ENCODE measurements at places on chromosomes 5 and 9.

GRCh38 chr5:159210210-159210661 lies 883 bp upstream of the RNF145 start:
- no peak for DNase-seq

GRCh38 chr5:130805036-130805435 lies 360.0 kb downstream of the HINT1 start:
- DNase-seq, result no peak

DNA sequence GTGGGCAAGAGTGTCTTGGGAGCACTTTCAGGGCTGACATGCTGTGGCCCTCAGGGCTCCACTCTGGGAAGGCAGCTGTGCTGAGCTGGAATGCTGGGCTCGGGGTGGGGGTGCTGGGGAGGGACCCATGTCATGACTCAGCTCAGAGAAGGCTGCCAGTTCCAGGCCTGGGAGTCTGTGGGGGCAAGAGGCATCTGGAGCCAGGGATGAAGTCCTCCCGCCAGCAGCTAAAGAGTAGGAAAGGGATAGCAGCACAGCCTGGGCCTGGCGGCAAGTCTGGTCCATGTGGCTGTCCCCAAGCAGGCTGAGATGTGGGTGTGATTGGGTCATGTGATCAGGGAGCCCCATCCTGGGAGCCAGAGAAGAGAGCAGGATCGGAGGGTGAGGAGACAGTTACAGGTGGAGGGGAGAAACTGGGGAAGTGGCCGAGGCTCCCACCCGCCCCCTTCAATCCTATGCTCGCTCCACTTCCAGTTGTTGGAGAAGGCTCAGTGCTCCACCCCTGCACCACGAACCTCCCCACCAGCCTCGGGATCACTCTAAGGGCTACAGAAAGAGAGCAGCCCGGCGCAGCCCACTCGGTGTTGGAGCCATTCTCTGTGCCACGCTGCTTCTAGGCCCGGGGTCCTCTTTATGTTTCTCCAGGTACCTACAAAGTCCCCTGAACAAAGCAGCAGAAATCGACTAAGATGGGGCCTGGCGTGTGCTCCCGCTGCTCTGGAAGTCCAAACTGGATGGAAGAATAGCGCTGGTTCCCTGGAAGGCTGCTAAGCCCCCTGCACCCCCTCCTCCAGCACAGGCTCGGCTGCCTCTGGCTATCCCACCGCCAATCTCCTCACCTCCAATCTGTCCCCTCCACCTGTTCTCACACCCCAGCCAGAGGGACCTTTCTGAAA lies 12.0 kb downstream of the PDGFRB start:
- no peak for DNase-seq

DNA sequence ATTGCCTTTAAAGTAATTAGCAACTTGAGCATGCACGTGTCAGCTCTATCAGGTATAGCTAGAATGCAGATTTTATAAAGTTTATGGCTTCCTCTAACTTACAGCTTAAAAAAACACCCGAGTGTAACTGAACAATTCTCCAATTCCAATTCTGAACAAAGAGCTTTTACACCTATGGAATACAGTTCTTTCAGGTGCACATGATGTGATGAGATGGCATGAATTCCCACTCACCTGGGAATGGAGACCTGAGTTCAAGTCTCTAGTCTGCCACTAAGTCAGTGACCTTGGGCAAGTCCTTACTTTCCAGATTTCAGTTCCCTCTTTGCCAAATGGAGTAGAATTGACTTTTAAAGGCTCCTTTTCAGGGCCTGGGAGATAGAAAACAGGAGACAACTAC lies 1.8 kb downstream of the ZFAND5 start:
- no peak for DNase-seq
